Prostate gland (tissue), 2 donors: ENCODE measurements at places on chromosomes 1 and 21.

GRCh38 chr1:154499446-154499845, 2.6 kb upstream of the TDRD10 start:
- DNase-seq = no peak

GRCh38 chr21:45041351-45041805, 33.0 kb upstream of the ADARB1 start:
- DNase-seq = no peak

- DNase-seq = no peak
Observed at GRCh38 chr1:192104852-192105251, 53.4 kb upstream of the RGS18 start.

DNA sequence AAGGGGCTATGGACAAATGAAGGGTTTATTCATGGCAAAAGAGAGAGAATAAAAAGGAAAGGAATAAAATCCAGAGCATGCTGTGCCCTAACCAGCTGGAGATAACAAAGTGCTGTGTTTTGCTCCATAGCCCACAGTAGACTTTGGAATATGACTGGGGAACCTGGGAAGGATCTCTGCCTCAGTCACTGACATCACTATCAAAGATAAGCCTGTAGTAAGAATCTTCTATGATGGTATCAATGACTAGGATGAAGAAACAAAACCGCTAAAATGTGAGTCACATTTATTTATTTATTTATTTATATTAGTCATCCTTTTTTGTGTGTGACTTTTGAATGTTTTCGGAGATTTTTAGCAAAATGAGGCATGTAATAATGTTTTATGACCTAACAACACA, 56.3 kb downstream of the NVL start:
- DNase-seq = no peak

DNA sequence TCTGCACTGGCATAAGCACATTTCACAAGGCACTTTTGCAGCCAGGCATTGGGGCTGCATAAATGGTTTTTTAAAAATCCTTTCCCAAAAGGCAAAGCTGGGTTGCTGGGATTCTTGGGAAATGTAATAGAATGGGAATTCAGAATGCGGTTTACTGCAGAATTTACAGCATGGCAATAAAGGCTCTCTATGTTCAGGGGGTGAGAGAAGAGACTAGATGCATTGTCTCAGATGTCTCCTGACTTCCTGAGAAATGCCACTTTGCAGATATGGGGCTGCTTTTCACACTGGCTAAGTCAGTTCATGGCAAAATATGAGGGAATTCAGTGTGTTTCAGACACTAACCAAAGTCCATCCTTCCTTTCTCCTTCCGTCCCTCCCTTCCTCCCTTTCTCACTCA, 13.5 kb downstream of the FCGR2B start:
- no peak for DNase-seq

DNA sequence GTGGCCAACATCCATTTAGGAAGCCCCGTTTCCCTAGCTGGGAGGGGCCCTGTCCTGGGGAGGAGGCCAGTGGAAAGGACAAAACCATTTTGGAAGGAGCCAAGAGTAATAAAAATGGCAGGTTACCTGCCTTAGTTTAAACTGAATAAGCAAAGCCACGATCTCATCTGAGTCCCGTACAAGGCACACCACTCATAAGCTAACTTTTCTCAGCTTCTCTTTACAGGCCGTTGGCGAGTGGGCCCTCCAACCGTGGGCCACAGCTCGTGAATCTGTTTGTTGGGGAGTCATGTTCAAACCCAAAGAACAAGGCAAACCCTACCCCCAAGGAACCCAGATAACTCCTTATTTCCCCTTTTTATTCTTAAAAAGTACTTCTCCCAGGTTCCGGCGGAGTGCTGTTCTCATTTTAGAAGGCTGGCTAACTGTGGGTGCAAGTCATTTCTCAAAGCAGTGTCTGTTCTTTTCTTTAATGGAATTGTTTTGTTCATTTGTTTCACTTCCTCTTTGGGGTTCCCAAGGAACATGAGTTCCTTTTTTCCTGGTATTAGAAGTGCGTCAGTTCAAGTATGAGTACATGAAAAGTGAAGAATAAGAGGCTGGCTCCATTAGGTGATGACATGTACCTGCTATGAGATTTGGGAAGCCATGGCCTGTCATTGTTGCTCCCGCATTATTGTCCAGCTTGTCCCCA, 89.0 kb downstream of the PSMG1 start:
- no peak for DNase-seq

GRCh38 chr1:181037386-181037785, 3.6 kb downstream of the MR1 start:
- DNase-seq = no peak

- DNase-seq = no peak
Observed at GRCh38 chr1:158830904-158831507, at the start of gene MNDA. TSS of gene MNDA (plus strand) at chr1:158831351. CDS start at chr1:158842154, 10,803 bp downstream.

- DNase-seq = no peak
Observed at GRCh38 chr1:173489149-173489600, 12.0 kb downstream of the PRDX6 start.

DNA sequence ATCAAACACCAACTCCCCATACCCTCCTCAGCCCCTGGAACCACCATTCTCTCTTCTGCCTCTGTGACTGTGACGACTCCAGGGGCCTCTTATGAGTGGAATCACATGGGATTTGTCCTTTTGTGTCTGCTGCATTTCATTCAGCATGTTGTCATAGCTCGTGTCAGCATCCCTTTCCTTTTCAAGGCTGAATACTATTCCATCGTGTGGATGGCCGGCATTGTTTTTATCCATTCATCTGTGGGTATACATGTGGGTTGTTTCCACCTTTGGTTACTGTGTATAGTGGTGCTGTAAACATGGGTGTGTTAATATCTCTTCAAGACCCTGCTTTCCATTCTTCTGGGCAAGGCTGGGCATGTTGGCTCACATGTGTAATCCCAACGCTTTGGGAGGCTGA, 17.1 kb upstream of the OBSCN start:
- DNase-seq = no peak

DNA sequence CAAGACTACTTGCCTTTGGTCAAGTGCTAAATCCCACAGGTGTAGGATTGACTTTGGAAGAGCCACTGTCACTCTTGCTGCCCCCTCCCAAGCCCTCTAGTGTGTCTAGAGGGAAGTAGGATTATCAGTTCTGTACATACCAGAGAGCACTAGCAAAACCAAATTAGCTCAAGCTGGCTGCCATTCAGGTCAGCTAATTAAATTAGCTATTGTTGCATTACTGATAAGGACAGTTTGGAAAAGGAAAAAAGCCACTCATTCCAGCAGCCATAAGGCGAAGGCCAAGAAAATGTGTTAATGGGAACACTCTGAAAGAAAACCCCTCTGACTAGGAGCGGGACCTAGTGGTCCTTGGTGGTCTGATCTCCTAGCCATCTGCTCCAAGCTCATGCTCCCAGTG, 321.7 kb downstream of the PBX1 start:
- DNase-seq = no peak

DNA sequence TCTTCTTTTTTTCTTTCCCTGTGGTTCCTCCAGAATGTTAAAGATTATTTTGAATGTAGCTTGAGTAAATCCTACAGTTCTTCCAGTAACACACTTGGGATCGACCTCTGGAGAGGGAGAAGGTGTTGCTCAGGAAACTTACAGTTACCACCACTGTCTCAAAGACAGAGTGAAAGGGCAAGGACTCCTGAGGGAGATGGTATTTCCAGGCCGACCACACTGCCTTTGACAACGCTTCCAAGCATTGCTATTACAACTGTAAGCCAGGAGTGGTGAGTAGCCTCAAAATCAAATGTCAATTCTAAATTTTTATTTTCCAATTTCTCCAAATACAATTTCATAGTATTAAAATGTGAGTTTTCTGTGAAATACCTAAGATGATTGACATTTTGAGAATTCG, 125.9 kb downstream of the PDE4B start:
- DNase-seq = no peak

GRCh38 chr1:2091611-2092604, 41.7 kb downstream of the PRKCZ start:
- no peak for DNase-seq

DNA sequence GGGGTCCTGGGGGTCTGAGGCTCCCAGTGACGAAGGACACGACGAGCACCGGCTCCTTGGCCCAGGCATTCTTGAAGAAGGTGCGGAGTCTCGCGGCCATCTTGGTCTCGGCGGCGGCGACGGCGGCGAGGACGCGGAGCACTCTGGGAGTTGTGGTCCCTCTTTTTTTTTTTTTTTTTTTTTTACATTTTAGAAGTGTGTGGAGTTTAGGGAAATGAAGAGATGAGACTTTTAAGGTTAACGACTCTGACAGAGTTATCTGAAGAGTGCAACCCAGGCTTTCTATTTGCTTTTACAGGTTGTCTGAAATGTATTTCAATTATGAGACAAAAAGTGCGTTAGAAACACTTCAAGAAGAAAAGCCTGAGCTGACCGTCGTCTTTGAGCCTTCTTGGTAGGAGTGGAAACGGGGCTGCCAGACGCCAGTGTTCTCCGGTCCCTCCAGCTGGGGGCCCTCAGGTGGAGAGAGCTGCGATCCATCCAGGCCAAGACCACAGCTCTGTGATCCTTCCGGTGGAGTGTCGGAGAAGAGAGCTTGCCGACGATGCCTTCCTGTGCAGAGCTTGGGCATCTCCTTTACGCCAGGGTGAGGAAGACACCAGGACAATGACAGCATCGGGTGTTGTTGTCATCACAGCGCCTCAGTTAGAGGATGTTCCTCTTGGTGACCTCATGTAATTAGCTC, 9.7 kb downstream of the OR2B11 start:
- peak; percentile 26 for DNase-seq

DNA sequence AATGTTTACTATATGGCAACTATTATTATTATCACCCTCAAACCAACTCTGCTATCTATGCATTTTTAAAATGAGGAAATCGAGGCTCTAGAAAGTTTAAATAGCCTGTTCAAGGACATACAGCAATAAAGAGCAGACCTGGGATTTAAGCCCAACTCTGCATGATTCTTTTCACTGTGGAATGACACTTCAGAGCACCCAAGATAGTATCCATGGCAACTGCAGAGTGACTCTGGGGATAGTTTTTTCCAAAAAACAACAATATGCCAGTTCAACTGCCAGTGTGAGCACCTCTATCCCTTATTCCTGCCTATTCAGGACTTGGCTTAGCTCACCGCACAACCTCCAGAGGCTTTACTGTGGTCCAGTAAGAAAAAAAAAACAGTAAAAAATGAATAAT, 293.9 kb downstream of the BRINP2 start:
- no peak for DNase-seq

- no peak for DNase-seq
Observed at GRCh38 chr21:8991968-8992621, 1529.3 kb upstream of the TPTE start.

GRCh38 chr1:206798384-206798996, 26.2 kb upstream of the IL10 start:
- no peak for DNase-seq

DNA sequence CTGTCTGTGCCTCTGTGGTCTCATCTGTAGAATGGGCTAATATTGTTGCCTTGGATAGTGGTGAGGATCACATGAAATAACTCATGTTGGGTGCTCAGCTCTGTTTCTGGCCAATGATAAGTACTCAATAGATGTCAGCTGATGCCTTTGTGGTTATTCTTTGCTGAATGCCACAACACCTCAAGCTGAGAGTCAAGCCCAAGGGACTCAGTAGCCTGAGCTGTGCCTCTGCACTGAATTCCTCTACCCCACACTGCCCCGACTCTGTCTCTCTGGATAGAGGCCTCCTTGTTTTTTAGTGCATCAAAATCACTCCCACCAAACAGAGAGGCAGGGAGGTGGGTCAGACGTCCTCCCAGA, 196.1 kb upstream of the VAMP3 start:
- no peak for DNase-seq

DNA sequence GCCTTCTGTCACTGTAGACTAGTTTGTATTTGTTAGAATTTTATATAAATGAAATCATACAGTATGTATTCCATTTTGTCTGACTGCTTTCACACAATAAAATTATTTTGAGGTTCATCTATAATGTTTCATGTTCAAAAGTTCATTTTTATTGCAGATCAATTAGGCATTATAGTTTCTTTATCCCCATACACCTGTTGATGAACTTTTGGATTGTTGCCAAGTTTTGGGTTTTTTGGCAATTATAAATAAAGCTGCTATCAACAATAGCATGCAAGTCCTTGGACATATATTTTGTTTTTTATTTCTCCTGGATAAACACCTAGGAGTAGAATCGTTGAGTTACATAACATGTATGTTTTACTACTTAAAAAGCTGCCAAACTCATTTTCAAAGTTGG, 47.1 kb upstream of the FAM3B start:
- no peak for DNase-seq

GRCh38 chr21:42763581-42764442, 110.4 kb downstream of the PDE9A start:
- no peak for DNase-seq

DNA sequence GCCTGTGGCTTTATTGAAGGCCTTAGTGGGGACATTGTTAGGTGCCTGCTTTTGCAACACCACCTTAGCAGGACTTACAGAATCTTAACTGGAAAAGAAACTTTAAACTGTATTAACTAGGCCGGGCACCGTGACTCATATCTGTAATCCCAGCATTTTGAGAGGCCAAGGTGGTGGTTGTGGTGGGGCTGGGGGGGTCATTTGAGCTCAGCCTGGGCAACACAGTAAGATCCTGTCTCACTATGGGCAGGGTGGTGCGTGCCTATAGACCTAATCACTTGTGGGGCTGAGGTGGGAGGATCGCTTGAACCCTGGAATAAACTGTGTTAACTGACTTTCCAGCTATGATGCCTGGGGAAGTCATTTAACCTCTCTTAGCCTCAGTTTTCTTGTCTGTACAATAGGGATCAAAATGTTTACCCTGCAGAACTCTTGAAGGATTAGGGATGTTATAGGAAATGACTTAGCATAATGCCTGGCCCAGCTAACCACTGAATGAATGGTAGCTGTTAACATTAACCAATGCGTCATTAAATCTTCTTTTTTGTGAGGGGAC, 39.5 kb downstream of the IER5 start:
- no peak for DNase-seq

- DNase-seq = no peak
Observed at GRCh38 chr1:44313265-44313918, 41.7 kb downstream of the ERI3 start.

- DNase-seq = no peak
Observed at GRCh38 chr1:207952617-207953542, 42.0 kb upstream of the CD34 start.

DNA sequence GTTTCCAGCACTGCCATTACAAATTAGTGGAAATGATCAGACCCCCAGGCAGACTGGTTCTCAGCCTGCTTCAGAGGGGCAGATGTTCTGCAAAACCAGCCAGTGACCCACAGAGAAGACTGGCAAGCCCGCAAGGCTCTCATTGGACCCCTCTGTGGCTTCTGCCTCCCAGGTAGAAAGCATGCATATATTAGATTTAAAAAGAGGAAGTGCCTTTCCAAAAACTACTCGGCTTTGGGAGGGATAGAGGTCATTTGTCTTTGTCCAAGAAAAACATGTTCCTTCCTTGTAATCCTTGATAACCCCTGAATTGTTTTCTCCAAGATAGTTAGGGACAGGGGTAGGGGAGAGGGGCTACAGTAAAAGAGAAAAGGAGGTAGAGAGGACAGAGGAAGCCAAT, 11.8 kb downstream of the HIVEP3 start:
- no peak for DNase-seq
